ENCODE measurements at places on chromosomes 2 and 18. TPM values are rescaled to one million over a fixed set of nuclear protein-coding genes. Genes with fewer than 3 reads are reported as not detected.
A peak's percentile ranks its signal among the peaks of the same experiment; 100 is the strongest.

- DNase-seq: peak; percentile 14
- peak within 1 kb of the TSS; percentile 75 for H3K4me3 ChIP-seq
- no peak within 1 kb of the TSS for H3K27ac ChIP-seq
Observed at GRCh38 chr2:152098496-152099366, at the start of gene CACNB4. CACNB4 (minus strand) TSS chr2:152099044.

DNA sequence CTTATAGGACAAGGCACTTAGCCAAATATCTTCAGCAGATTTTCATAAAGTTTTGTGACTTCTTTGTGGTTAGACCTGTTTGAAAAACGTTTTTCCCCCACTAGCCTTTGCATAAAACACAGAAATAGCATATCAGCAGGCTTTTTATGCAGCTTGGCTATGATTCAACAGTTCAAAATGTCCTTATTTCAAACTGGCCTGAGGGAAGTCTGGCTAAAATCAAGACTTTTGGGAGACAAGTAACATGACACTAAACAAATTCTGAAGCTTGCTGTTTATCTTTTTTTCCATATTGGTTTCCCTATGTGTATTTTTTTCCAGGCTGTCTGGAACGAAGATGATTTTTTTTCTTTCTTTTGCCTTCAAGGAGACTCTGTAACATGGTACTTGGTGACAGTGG lies 95.1 kb upstream of the L3MBTL4 start:
- H3K27ac ChIP-seq: no peak overlapping the region
- no peaks in the 10 kb centered on the region for H3K4me1 ChIP-seq
- H3K36me3 ChIP-seq: no peaks in the 10 kb centered on the region
- DNase-seq: no peak
- no peaks in the 10 kb centered on the region for H3K27me3 ChIP-seq
- H3K4me3 ChIP-seq: no peak overlapping the region

GRCh38 chr2:54456362-54456611 lies 160 bp downstream of the SPTBN1 start:
- H3K27me3 ChIP-seq: peaks cover 59% of the 10 kb centered on the region
- no peak overlapping the region for H3K4me3 ChIP-seq
- DNase-seq: no peak
- H3K36me3 ChIP-seq: no peaks in the 10 kb centered on the region
- H3K4me1 ChIP-seq: peaks cover 11% of the 10 kb centered on the region

GRCh38 chr2:132620115-132620514 lies 49.9 kb downstream of the LYPD1 start:
- H3K4me1 ChIP-seq: no peaks in the 10 kb centered on the region
- peaks cover 3% of the 10 kb centered on the region for H3K27me3 ChIP-seq
- H3K27ac ChIP-seq: no peak overlapping the region
- H3K4me3 ChIP-seq: no peak overlapping the region

DNA sequence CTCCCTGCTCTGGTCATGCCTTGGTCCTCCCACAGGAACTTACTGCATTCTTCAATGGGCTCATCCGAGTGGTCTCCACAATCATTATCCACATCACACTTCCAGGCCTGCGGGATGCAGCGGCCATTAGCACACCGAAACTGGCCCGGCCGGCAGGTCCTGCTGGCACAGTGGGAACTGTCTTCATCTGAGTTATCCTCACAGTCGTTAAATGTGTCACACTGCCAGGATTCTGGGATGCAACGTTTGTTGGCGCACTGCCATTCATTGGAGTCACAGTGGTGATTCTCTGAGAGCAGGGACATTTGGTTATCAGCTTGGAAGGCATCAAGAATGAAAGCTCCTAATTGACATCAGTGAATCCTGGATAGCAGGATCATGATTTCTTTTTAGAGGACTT lies 104.5 kb downstream of the DHRS9 start:
- no peaks in the 10 kb centered on the region for H3K36me3 ChIP-seq
- peaks cover 22% of the 10 kb centered on the region for H3K27me3 ChIP-seq
- DNase-seq: no peak
- H3K4me1 ChIP-seq: no peaks in the 10 kb centered on the region

GRCh38 chr2:202808754-202809153 lies 62.8 kb downstream of the ICA1L start:
- no peak overlapping the region for H3K27ac ChIP-seq
- H3K4me3 ChIP-seq: no peak overlapping the region
- no peaks in the 10 kb centered on the region for H3K4me1 ChIP-seq
- DNase-seq: no peak
- H3K36me3 ChIP-seq: peaks cover 49% of the 10 kb centered on the region

- H3K4me3 ChIP-seq: peak overlapping the region; percentile 91
- no peaks in the 10 kb centered on the region for H3K27me3 ChIP-seq
- peaks cover 13% of the 10 kb centered on the region for H3K36me3 ChIP-seq
- peaks cover 41% of the 10 kb centered on the region for H3K4me1 ChIP-seq
- peak overlapping the region; percentile 89 for H3K27ac ChIP-seq
Observed at GRCh38 chr2:53969285-53969967, 1.4 kb downstream of the PSME4 start.

- H3K36me3 ChIP-seq: no peaks in the 10 kb centered on the region
- H3K4me1 ChIP-seq: peaks cover 5% of the 10 kb centered on the region
- peaks cover 26% of the 10 kb centered on the region for H3K27me3 ChIP-seq
- H3K4me3 ChIP-seq: no peak overlapping the region
- peak; percentile 9 for DNase-seq
Observed at GRCh38 chr18:961644-962355, 57.1 kb downstream of the ADCYAP1 start.

DNA sequence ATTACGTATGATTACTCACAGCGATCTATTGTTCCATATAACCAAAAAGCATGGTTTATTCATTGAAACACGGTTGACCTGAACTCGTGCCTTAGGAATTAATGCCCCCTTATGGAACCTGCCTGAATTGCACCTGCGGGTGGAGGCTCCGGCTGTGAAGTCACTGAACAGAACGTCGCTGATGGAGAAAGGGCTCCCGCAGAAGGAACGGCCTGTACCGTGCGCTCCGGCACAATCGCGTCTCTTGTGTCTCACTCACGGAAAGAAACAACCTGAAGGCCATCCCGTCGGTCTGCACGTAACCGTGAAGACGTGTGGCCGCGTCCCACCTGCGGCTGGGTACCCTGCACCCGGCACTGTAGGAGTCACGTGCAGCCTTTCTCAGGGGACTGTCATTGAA lies 133.1 kb downstream of the NFATC1 start:
- H3K27ac ChIP-seq: no peak overlapping the region
- no peaks in the 10 kb centered on the region for H3K27me3 ChIP-seq
- peaks cover 21% of the 10 kb centered on the region for H3K36me3 ChIP-seq
- H3K4me3 ChIP-seq: no peak overlapping the region

DNA sequence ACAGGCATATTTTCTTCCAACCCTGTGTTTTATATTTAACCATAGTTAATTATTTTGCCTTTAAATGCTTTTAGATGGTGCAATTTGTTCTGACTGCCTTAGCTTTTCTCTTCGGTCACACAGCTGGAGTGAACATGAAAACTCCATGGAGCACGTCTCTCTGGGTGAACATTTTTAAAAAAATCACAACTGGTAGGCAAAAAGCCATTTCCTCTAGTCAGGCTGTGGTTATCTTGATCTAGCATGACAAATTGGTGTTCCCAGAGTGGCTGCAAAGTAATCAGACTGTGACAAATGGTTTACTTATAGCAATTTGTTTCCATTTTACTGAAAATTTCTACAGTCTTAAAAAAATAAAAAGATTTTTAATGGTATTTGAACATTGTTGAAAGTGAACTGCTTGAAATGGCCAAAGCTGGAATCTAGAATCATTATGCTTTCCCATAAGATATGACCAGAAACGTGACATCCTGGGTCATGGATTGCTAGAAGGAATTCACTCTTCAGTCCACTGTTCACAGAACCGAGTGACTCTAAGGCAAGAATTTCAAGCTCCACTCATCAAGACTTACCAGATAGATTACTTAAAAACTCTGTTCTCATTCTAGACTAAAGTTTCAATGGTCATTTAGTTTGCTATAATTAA lies 703.6 kb downstream of the CPS1 start:
- H3K27ac ChIP-seq: no peak overlapping the region
- DNase-seq: no peak
- H3K4me3 ChIP-seq: no peak overlapping the region

GRCh38 chr2:198161151-198161550 lies 356.8 kb downstream of the PLCL1 start:
- H3K36me3 ChIP-seq: no peaks in the 10 kb centered on the region
- no peaks in the 10 kb centered on the region for H3K4me1 ChIP-seq
- H3K4me3 ChIP-seq: no peak overlapping the region
- no peak for DNase-seq

DNA sequence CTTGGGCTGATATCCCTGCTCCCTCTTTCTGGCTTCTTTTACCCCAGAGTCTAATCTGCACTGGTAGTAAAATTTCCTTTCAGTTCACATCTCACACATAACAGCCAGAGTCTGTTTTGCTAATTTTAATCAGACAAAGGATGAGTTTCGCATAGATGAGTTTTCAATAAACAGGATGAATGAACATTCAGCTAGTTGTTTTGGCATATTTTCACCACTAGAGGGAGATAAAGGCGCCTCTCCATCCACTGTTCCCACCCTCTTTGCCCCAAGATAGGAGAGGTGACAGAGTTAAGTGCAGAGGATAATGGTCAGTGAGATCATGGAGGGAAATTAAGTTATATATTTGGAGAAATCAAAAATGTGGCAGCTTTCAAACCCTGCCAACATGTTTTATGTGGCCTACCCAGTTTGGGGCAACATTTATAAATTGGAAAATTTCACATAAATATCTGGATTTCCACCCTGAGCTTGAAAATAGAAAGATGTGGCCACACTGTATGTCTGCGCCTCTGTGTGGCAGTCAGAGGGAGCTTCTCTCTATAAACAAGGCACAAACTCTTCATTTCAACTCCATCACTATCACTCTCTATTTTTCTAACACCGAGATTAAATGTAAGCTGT lies 48.5 kb upstream of the DTNA start:
- no peaks in the 10 kb centered on the region for H3K36me3 ChIP-seq
- no peak for DNase-seq
- H3K27ac ChIP-seq: no peak overlapping the region
- no peaks in the 10 kb centered on the region for H3K4me1 ChIP-seq

DNA sequence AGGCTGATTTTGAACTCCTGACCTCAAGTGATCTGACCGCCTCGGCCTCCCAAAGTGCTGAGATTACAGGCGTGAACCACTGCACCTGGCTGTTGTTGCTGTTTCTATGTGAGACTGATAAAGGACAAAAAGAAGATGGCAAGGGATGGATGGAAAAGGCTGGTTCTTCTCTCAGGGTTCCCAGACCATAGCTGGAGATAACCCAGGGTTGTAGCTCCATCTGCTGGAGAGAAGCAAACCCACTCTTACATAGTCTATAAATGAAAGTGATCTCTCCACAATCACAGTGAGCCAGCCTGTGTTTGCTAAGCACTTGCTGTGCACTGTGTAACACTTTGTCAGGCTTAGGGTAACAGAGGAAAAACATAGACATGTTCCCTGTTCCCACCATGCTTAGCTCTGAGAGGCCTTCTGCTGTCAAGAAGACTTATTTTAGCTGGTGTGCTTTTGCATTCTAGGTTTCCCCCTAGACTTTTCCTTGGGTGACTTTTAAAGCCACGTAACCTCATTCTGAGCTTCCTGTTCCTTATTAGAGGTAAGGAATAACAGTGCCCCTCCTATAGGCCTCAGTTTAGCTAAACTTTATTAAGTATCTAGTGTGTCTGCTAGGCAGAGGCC lies 49.7 kb downstream of the LIMS1 start:
- no peaks in the 10 kb centered on the region for H3K27me3 ChIP-seq
- H3K36me3 ChIP-seq: no peaks in the 10 kb centered on the region
- peak; percentile 16 for DNase-seq
- peaks cover 17% of the 10 kb centered on the region for H3K4me1 ChIP-seq
- H3K4me3 ChIP-seq: no peak overlapping the region
- no peak overlapping the region for H3K27ac ChIP-seq

DNA sequence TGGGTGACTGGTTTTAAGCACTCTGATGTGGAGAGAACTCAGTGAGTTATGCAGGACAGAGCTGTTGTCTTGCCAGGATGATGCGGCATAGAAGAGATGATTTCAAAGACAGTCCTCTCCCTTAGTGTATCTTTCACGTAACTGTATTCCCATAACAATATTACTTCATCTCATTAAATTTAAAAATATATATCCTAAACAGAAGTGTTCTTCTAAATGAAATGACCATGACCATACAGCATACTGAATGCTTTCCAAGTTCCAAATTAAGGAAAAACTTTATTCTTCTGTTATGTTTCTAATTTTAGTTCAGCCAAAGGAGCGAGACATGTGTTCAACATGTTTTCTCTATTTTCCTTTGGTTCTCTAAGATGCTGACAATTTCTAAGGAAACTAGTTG lies 600.1 kb upstream of the FSHR start:
- H3K4me3 ChIP-seq: no peak overlapping the region
- no peaks in the 10 kb centered on the region for H3K27me3 ChIP-seq
- DNase-seq: no peak
- no peaks in the 10 kb centered on the region for H3K4me1 ChIP-seq

GRCh38 chr2:43185146-43185545 lies 41.3 kb downstream of the ZFP36L2 start:
- peak; percentile 32 for DNase-seq
- peak overlapping the region; percentile 78 for H3K27ac ChIP-seq
- no peak overlapping the region for H3K4me3 ChIP-seq
- no peaks in the 10 kb centered on the region for H3K27me3 ChIP-seq
- H3K4me1 ChIP-seq: peaks cover 48% of the 10 kb centered on the region

GRCh38 chr2:9213477-9214051 lies 7.0 kb downstream of the ASAP2 start:
- no peak overlapping the region for H3K27ac ChIP-seq
- no peaks in the 10 kb centered on the region for H3K36me3 ChIP-seq
- no peak overlapping the region for H3K4me3 ChIP-seq
- H3K27me3 ChIP-seq: peaks cover 49% of the 10 kb centered on the region
- H3K4me1 ChIP-seq: no peaks in the 10 kb centered on the region

DNA sequence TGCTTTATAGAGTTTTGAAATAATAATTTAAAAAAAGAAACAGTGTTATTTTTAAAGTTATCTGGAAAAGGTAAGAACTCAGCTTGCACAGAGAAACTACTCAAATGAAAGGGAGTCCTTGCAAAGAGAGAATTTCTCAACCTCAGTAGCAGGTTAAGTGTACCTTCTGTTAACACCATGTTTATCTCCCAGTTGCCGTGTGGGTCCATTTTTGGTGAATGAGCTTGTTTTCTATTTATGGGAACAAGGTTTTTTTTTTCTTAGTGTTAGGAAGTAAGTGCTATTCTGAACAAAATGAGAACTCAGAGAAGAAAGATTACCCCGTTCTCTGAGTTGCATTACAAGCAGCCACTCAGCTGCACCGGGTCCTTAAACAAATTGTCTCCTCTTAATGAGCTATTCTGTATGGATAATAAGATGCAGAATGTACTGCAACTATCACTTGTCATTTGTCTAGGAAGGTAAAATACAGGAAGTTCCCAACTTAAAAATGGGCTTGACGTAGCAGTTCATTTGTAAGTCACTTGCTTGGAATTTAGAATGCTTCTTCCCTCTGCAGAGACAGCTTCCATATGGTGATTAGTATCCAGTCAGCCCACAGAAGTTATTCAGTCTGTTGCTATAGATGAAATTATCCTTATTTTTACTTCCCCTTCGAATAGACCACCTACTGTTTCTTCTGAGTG lies 74.9 kb downstream of the LTBP1 start:
- H3K27me3 ChIP-seq: peaks cover 36% of the 10 kb centered on the region
- H3K36me3 ChIP-seq: no peaks in the 10 kb centered on the region
- H3K4me1 ChIP-seq: no peaks in the 10 kb centered on the region
- no peak overlapping the region for H3K4me3 ChIP-seq
- DNase-seq: no peak
- H3K27ac ChIP-seq: no peak overlapping the region

GRCh38 chr2:105595536-105595935 lies 149.2 kb upstream of the NCK2 start:
- no peak overlapping the region for H3K4me3 ChIP-seq
- H3K36me3 ChIP-seq: no peaks in the 10 kb centered on the region
- H3K27me3 ChIP-seq: no peaks in the 10 kb centered on the region
- H3K27ac ChIP-seq: no peak overlapping the region
- peak; percentile 18 for DNase-seq

TUBA3E gene
- total RNA-seq: not detected

DES gene
- total RNA-seq: 0.39 TPM

KCNK3 gene
- total RNA-seq: not detected

SYT4 gene
- not detected for total RNA-seq

TCF23 gene
- total RNA-seq: not detected
